ENCODE measurements at places on chromosomes 3 and 15.

DNA sequence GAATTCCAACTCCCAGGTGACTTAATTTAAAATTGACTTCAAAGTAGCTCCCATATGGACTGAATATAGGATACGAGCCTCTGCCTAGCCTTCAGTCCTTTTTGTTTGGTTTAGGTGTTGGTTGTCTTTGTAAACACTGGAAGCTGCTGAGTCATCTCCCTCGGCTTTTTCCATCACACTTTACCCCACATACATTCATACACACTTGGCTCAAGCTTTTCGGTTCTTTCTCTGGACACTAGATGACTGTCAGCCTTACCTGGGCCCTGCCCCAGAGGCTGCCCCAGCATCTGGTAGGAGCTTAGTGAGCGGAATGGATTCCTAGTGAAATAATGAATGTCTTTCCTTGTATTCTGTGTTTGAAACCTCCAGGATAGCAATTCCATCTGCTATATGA is 201.5 kb upstream of the IL12A start:
- DNase-seq = no peak

DNA sequence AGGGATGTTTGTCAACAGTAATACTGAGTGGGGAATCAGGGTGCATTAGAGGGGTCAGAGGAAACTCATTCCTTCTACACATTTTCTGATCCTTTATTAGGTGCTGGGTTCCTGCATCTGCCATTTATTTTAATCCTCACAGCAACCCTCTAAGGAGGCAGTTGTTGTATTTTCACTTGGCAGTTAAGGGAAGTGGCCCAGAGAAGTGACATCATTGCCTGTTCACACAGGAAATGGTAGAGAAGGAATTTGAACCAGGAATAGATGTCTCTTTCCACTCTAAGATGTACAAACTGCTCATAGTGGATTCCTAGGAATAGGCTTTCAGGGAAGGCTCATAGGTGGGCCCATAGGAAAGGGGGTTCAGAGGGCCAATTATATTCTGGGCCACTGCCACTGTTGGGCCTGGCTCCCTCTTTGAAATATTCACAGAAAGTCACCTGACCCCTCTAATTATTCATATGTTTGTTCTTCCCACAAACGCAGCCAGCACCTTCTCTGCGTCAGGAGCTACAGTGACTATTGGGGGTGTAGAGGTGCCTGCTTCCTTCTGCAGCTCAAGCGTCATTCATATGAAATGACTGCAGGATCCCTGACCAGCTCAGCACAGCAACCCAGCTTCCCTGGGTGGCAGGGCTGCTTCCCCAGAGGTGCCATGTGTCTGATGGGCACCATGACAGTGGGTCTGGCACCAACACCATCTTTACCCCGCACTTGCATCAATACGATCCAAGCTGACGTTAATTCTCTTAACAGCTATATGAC is 163.9 kb upstream of the SMAD3 start:
- DNase-seq = no peak

GRCh38 chr3:188431553-188431952 is 277.6 kb downstream of the LPP start:
- DNase-seq = no peak

DNA sequence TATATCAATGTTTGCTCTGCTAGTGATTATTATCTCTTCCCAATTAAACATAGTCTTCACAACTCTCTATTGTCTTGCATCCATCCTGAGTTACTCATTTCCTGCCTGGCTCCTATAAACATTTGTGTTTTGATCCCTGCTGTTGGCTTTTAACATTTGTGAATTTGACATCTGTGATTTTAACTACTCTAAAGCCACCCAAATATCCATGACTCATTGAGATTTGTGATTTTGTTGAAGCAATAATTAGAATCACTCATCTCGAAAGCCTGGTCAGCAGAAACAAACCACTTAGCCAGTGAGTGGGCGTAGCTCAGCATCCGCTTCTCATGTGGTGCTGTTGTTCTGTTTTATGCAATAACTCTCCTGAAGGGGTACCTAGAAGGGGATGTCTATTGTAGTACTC is 174.3 kb upstream of the ZBTB20 start:
- DNase-seq = no peak

GRCh38 chr3:44105571-44105970 is 136.1 kb upstream of the TOPAZ1 start:
- DNase-seq = no peak

DNA sequence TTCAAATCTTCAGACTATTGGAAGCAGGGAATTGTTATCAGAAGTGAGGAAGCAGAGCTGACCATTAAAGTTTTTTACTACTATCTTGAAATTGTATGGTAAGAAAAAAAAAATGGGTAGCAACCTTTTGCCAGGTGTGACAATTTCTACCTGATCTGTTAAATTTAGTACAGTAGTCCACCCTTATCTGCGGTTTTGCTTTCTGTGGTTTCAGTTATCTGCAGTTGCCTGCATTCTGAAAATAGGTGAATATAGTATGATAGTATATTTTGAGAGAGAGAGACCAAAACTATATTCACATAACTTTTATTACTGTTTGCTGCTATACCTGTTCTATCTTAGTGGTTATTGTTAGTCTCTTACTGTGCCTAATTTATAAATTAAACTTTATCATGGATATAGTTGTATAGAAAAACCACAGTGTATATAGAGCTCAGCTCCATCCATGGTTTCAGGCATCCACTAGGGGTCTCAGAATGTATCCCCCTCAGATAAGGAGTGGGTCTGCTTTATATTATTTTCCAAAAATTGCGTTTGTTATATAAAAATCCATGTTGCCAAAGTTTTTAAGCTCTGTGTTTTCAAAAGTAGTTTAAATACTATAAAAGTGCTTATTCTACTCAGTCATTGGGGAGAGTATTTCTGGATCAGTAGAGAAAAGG is 69.9 kb downstream of the PTPRG start:
- DNase-seq = no peak

DNA sequence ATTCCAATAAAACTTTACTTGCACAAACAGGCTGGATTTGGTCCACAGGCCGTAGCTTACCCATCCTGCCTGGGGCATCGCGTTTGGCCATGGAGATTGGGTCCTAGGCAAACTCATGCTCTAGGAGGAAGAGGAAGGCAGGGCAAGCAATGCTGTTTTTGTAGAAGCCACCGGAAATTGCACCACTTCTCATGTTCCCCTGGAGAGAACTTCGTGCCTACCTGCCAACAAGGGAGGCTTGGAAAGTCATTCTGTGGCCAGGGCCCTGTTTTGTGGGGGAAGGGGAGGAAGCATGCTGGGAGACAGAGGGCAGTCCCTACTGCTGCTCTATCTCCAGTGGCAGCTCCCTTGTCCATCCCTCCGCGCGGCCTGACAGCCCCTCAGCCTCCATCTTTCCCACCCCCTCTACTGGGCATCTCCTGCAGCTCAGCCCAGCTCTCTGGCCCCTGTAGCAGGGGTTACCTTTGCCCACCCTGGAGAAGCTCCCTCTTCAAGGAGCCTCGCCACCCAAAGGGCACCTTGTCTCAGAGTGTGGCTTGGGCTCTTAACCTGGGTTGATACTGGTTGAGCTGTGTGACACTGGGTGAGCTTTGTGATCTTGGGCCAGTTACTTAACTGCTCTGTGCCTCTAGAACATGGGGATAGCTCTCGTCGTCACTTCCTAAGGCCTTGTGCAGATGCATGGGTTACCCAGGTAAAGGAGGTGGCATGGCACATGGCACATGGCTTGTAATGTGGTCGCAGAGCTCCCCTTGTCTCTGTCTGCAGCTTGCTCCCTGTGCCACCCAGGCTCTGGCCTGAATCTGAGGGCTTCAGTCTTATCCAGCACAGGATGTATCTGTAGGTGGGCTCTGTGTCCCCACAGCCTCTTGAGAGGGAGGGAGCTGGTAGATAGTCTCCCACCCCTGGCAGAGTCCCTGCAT is 6.1 kb downstream of the ABTB1 start:
- no peak for DNase-seq

GRCh38 chr15:95973566-95974256 is 356.8 kb upstream of the NR2F2 start:
- no peak for DNase-seq

GRCh38 chr3:70729845-70730244 is 417.4 kb upstream of the MDFIC2 start:
- DNase-seq = no peak

DNA sequence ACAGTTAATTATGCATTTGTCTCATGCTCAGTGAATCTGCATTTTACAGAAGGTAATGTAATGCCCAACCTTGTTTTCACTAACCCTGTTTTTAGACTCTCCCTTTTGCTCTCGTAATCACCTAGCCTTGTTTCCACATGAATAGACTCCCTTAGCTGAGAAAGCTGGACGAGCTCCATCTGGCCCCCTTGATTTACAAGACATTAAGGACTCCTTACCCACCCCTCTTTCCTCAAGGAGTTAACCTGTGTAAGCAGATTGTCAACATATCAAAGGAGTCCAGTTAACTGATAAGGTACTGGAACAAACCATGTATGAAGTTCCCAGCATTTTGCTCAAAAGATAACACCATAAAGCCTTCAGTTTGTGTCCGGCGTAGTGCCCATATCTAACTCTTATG is 99.6 kb downstream of the VPS8 start:
- no peak for DNase-seq

All from SK-N-DZ (cell line).